ENCODE measurements at places on chromosomes 2 and 18.

DNA sequence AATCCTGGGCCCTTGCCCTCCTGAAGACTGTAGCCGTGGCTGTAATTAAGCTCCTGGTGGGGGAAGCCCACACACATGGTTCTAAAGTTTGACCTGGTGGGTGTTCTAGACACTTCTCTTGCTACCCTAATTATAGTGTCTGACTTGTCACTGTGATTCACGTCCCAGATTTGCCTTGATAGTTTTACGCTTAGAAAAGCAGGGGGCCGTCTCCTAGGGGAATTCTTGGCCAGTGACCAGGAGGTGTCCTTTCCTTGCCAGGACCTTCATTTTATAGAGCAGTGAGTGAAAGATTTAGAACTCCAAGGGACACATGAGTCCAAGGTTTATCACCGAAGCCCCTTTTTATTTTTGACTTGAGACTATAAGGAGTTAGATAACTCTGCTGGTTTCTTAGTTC lies 9.0 kb downstream of the TMEM214 start:
- no peak for DNase-seq

- DNase-seq = no peak
Measured at GRCh38 chr18:62784338-62784965, 69.1 kb downstream of the PHLPP1 start.

DNA sequence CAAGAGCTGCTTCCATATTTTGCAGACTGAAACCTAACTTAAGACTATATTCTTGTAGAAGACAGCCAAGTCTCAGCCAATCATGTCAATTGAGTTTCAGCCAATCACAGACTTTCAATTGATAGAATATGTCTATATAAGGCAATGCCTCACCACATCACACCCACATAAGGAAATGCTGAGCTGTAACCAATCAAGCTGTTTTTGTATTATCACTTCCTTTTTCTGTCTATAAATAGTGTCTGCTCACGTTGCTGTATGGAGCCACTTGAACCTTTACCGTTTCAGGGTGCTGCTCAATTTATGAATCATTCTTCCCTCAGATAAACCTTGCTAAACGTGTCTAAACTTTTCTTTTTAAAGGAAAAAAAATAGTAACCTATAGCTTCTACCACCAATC lies 1554.4 kb upstream of the LRRTM1 start:
- DNase-seq = no peak

- no peak for DNase-seq
Measured at GRCh38 chr18:52342456-52342855, 2.5 kb downstream of the DCC start.

GRCh38 chr2:211085056-211085680 lies 528.8 kb downstream of the CPS1 start:
- DNase-seq = no peak

- no peak for DNase-seq
Measured at GRCh38 chr18:40841063-40841462, 1114.0 kb upstream of the PIK3C3 start.

DNA sequence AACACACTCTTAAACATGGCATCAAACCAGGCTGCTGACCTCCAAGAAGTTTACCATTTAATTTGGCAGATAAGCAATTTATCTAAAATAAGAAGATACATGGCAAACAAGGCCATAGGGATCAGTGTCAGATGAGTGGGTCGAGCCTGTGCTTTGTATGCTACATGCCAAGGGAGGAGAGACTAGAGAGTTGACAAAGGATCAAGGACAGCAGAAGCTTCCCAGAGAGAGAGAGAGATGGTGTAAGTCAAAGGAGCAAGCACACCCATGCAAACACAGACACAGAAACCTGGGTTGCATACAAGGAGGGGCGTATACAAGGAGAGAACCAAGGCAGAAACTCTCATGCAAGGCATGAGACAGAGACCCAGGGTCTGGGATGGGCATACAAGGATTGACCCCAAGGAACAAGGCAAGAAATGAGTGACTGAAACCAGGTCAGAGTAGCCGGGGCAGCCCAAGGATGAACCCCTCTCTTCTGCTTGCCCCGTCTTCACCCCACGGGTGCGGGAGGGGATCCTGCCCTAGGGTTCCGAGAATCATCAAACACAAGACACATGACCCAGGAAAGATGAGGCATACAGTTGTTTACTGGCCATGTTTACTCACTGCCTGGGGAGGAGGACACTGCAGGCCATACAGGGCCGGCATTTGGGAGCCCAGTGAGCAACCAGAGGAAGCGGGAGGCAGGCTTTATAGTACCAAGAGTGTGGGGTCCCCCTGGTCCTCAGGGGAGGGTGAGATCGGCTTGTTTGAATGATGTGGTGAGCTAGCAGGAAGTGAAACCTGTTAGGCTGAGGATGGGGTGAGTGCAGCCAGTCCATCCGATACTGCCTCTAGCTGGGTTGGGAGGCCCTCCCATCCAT lies 529.2 kb upstream of the ID2 start:
- no peak for DNase-seq

DNA sequence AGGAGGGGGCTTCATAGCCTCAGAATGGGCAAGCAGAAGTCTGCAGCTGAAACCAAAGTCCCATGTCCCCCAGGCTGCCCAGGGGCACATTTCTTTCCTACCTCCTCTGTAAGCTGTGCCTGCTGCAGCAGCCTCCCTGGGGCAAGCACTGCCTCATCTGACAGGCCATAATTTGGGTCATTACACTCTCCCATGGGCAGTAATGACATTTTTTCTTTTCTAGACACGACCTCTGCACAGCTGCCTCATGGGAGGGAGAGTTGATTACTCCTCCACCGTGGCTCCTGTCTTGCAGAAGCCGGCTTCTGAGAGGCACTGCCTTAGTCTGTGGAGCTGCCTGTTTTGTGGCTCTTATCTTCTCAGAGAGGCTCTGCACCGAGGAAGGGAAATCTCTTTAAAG lies 268.9 kb downstream of the TDRD15 start:
- no peak for DNase-seq

DNA sequence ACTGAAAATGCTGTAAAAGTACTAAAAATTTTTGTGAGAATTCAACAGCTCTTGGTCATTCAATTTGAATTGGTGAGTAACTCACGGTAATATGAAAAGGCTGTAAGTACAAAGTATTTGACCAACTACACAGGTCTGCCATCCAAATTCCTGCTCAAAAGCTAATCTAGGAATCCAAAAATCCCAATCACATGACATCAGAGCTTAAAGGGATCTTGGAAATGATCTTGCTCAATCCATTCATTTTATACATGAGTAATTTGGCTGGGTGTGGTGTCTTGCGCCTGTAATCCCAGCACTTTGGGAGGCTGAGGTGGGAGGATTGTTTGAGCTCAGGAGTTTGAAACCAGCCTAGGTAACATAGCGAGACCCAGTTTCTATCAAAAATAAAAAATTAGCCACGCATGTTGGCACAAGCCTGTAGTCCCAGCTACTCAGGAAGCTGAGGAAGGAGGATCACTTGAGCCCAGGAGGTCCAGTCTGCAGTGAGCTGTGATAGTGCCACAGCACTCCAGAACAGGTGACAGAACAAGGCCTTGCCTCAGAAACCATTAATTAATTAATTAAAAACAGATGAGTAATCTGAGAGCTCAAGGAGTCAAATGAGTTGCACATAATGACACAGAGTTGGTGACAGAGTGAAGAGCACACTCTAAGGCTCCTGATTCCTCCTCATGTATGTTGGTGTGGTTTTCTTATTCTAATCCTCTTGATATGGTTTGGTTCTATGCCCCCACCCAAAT lies 19.8 kb downstream of the SPIRE1 start:
- no peak for DNase-seq

- DNase-seq = no peak
Measured at GRCh38 chr18:51149670-51150069, 47.8 kb downstream of the MEX3C start.

DNA sequence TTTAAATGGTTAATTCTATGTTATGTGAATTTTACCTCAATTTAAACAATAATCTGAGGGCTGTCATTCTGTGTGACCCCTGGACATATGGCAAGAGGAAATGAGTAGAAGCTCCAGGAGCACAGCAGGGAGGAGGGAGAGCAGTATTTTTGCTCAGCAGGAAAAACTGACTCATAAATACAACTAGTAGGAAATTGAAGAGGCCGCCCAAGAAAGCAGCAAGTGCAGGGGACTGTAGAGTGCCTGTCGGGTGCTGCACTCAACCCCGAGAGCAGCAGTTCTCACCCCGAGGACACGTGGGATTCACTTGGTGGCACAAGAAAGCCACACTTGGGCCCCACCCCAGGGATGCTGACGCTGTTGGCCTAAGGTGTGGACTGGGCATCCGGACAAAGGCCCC lies 60.8 kb downstream of the NPAS2 start:
- no peak for DNase-seq

- no peak for DNase-seq
Measured at GRCh38 chr18:26685438-26686157, 137.2 kb upstream of the KCTD1 start.

GRCh38 chr2:145975406-145975805 lies 1455.5 kb upstream of the ZEB2 start:
- DNase-seq = no peak

DNA sequence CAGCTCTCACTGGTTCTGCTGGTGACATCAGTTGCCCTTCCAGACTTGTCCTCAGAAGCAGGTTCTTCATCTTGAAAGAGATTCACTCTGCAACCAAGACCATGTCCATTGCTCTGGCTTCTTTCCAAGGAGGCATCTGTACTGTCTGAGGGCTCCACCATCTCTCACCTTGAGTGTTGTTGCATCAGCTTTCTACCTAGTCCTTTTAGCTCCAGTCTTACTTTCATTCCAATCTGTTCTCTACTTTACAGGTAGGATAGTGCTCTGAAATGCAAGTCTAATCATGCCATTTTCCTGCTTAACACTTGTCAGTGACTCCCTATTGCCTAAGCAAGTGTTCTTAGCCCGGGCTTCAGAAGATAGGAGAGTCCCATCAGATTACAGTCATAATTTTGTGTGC lies 117.7 kb downstream of the EN1 start:
- no peak for DNase-seq

DNA sequence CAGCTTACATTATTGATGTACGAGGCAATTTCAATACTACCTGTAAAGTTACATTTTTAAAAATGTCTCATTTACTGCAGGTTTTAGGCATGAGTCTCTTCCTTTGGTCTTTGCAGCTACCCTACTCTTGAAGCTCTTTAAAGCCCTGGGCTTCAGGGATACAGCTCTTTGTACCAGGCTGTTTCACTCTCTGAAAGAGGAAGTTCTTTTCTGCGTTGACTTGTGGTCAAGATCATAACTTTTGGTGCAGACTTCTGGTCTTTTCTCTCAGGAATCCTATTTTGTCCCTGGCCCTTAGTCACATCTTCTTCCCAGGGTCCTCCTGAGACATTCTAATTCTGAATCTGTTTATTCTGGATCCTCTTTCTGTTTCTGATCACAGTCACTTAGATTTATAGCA lies 16.6 kb upstream of the HRH4 start:
- DNase-seq = no peak

DNA sequence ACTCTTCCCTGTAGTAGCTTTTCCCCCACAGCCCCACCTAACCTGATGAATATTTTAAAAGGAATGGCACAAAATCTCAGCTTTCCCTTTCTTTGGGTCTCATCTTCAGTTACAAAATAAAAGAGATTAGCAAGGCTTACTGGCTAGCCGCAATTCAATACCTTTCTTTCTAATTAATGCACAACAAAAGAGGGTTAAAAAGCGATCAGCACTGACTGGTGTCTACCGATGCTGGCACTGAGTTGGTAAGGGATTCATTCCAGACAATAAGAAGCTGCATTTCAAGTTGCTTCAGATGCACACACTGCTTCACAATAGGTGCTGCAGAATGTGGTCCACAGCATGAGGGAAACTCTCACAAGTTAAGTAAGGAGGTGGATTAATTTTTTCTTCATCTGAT lies 41.9 kb downstream of the HDHD2 start:
- no peak for DNase-seq

DNA sequence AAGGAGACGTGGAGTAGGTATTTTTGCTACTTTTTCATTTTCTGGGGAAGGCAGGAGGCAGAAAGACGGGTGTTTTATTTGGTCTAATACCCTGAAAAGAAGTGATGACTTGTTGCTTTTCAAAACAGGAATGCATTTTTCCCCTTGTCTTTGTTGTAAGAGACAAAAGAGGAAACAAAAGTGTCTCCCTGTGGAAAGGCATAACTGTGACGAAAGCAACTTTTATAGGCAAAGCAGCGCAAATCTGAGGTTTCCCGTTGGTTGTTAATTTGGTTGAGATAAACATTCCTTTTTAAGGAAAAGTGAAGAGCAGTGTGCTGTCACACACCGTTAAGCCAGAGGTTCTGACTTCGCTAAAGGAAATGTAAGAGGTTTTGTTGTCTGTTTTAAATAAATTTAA lies 3.4 kb downstream of the FZD7 start:
- no peak for DNase-seq

GRCh38 chr2:154480521-154480920 lies 218.0 kb upstream of the KCNJ3 start:
- no peak for DNase-seq

DNA sequence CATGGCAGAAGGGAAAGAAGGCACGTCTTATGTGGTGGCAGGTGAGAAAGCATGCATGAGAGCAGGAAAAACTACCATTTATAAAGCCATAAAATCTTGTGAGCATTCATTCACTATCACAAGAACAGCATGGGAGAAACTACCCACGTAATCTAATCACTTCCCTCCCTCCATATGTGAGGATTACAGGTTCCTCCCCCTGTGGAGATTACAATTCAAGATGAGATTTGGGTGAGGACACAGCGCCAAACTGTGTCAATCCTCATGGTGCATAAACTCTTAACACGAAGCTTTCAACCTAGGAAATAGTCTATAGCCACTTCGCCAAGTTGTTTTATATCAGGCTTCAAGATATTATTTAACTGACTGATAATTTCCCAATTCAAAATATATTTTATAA lies 595.5 kb downstream of the FBXO15 start:
- DNase-seq = no peak

DNA sequence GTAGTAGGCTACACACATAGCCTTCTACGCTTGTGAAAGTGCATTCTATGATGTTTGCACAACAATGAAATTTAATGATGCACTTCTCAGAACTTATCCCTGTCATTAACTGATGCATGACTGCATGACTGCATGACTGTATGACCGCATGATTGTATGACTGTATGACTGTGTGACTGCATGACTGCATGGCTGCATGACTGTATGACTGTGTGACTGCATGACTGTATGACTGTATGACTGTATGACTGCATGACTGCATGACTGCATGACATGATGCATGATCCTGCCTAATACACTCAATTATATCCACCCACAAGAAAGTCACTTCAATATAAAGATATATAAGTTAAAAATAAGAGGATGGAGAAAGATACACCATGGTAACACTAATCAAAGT lies 365.4 kb upstream of the FSIP2 start:
- DNase-seq = no peak

- DNase-seq = no peak
Measured at GRCh38 chr18:74291472-74291770, 342 bp downstream of the CYB5A start.

DNA sequence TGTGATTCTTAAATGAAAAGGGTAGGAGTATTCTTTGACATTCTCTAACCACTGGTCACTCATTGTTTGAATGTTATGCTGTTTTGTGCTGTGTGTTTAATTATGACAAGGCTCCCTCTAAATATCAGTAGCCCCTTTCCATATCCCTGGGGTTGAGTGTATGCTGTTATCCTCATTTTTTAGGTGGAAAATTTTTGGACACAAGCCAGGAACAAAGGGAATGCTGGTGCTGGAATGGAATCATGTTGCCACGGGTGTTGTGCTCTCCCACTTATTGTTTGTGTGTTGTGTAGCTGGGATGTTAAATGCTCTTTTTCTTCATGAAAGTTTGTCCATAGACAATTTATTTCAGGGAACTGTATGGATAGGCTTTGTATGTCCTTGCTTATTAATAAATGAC lies 43.3 kb downstream of the ZNF532 start:
- DNase-seq = no peak

GRCh38 chr2:181138816-181139215 lies 158.4 kb downstream of the UBE2E3 start:
- no peak for DNase-seq
